HT1080 (cell line): ENCODE measurements at places on chromosomes 16 and 17.

DNA sequence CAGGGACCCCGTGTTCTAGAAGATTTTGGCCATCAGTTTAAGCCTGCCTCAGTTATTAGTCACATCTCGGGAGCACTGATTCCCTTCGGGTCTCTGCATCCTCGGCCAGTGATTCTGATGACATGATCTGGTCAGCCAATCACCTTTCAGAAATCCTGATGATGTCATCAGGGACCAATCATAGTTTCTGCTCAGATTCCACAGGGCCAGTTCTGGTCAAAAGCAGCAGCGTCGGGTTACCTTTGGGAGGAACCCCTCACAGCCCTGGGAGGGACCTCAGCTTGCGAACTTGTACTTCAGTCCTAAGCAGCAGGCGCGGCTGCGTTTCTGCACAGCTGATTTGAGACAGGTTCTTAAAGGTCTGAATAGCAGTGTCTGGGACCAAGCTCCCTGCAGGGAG is 13.9 kb downstream of the KDM8 start:
- no peak for DNase-seq

DNA sequence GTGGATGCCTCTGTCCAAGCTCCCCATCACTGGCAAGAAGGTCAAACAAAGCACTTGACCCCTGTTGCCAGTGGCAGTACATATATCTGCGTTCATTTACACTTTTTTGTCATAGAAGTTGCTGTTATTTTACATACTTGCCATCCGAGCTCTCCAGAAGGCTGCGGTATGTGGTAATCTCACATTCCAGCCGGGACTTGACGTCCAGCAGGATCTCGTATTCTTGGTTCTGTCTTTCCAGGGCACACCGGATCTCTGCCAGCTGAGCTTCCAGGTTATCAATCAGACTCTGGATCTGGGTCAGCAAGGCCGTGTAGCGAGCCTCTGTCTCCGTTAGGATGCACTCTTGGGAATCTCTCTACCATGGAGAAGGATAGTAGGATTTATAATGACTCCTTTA is 6.6 kb downstream of the KRT39 start:
- DNase-seq: no peak

DNA sequence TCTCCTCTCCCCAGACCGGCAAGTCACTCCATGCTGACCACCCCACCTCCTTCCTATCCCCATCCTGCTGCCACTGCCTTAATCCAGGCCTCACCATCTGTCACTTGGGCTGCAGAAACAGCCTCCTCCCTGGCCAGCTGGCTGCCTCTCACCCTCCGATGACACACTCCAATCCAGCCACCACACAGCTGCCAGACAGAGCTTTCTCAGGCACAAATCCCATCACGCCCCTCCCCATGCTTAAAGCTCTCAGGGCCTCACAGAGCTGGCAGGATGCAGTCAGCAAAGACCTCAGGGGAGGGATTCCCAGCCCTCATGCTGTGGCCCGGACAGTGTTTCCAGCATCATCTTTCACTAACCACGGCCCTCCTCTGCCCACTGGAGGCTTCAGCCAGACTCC is 13.7 kb downstream of the CAMKK1 start:
- peak; percentile 49 for DNase-seq

DNA sequence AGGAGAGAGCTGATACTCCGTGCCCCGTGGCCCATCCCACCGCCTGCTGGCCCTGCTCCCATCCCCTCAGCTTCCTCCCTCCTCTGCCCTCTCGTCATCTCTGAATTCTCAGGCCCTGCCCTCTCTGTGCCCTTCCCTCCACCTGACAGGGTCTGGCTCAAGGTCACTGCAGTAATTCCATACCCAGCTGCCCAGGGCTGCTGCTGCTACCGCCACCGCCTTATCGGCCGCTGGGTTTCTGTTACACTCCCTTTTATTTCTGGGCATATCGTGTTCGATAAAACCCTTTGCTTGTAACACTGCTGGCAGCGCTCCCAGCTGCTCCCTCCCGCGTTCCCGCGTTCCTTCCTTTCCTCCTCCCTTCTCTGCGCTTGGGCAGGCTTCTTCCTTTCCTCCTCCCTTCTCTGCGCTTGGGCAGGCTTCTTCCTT is 1.2 kb downstream of the EPN3 start:
- DNase-seq: no peak

DNA sequence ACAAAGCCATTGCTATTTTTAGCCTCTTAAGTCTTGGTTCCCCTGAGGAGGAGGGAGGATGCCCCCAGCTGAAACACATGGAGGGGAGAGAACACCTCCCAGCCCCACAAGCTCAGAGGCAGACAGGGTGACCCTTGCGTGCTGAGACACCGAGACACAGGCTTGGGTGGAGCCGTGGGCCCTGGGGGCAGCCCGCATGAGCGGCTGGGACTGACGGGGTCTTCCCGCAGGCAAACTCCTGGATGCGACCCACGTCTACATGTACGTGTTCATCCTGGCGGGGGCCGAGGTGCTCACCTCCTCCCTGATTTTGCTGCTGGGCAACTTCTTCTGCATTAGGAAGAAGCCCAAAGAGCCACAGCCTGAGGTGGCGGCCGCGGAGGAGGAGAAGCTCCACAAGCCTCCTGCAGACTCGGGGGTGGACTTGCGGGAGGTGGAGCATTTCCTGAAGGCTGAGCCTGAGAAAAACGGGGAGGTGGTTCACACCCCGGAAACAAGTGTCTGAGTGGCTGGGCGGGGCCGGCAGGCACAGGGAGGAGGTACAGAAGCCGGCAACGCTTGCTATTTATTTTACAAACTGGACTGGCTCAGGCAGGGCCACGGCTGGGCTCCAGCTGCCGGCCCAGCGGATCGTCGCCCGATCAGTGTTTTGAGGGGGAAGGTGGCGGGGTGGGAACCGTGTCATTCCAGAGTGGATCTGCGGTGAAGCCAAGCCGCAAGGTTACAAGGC is 9.8 kb downstream of the SLC16A3 start:
- DNase-seq: peak; percentile 50

DNA sequence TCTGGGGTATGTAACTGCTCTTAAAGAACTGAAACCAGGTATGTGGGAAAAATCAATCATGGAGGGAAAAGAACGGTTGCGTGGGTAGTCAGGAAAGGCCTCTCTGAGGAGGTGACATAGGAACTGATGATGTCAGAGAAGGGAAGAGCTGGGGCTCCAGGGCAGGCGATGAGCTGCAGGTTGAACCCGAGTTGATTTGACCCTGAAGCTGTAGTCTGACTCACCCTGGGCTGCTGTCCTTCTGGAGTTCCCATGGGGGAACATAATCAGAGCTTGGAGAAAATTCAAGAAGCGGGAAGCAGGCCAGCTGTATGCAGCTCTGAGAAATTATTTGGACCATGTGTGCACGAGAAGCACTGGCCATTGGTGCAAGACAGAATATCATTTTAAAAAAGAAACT is 16.7 kb downstream of the SLC6A2 start:
- DNase-seq: peak; percentile 16
